Activated naive CD8-positive, alpha-beta T cell treated with anti-CD3 and anti-CD28 coated beads, Interleukin-2, amount 10 ng/mL, durations not matched to agents 7 days and 5 days (primary cell): ENCODE measurements at places on chromosomes 7 and 10.

- no peaks in the 10 kb centered on the region for H3K4me1 ChIP-seq
- H3K27ac ChIP-seq = no peak overlapping the region
- no peak for DNase-seq
Observed at GRCh38 chr10:24800861-24801260, 77.2 kb upstream of the ARHGAP21 start.

DNA sequence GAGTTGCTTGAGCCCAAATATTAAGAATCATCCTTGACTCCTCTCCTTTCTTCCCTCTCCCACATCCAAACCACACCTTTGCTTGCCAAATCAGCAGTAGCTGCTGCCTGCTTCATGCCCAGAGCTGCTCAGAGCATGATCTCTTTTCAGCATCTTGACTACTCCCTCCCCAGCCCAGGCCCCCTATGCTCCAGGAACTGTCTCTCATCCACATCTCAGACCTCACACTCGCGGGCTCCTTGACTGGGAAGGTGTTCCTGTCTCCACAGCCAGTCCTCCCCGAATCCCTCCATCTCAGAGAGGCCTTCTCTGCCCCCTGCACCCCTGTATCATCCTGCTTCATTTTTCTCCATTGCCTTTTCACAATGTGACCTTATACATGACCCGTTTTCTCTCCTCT, 157.0 kb downstream of the DNAJB6 start:
- peaks cover 15% of the 10 kb centered on the region for H3K36me3 ChIP-seq
- no peak for DNase-seq
- peaks cover 26% of the 10 kb centered on the region for H3K4me1 ChIP-seq
- peaks cover 37% of the 10 kb centered on the region for H3K27me3 ChIP-seq
- H3K27ac ChIP-seq = no peak overlapping the region

- no peak overlapping the region for H3K27ac ChIP-seq
- no peak overlapping the region for H3K4me3 ChIP-seq
- H3K4me1 ChIP-seq = peaks cover 12% of the 10 kb centered on the region
- DNase-seq = no peak
Observed at GRCh38 chr10:131084791-131085090, 226.8 kb downstream of the TCERG1L start.

DNA sequence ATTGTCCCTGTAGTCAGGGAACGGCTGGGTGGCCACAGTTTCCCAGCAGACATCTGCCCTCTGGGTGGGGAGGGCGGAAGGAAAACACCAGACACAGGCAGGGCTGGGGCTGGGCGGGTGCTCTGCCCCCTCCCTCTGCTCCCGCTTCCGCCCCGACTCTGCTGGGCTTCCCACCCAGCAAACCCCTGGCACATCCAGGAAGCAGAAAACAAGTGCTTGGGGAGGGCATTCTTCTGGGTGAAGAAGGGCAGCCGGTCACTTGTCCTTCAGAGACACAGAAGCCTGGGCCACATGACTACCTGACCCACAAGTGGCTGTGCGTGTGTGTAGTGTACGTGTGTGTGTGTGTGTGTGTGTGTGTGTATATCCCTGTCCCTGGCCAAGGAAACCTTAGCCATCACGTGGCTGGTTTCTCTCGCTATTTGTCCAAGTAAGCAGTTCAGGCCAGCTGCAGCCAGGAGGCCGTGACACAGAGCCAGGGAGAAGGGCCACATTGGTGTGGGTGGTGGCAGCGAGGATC, 77.9 kb downstream of the ZMIZ1 start:
- H3K27ac ChIP-seq = peak overlapping the region; percentile 88
- peak overlapping the region; percentile 54 for H3K4me3 ChIP-seq
- H3K36me3 ChIP-seq = no peaks in the 10 kb centered on the region
- DNase-seq = peak; percentile 56
- no peaks in the 10 kb centered on the region for H3K27me3 ChIP-seq
- peaks cover 53% of the 10 kb centered on the region for H3K4me1 ChIP-seq

DNA sequence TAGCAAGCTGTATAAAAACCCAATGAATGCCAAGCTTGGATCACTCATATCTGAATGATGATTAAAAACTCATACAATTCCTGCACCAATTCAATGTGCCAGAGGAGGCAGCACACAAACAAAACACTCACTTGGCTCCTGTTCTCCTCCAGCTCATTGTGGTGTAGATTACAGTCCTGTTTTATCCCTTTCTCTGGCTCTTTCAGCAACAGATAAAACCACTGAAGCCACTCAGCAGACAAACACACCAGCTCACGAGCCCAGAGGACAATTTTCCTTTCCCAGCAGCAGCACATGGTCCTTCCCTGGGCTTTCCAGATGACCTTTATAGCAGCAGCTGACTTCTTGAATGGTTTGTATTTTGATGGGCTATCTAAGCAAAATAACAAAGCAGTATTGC, 107.3 kb upstream of the STARD3NL start:
- H3K4me3 ChIP-seq = no peak overlapping the region
- peaks cover 12% of the 10 kb centered on the region for H3K27me3 ChIP-seq
- no peak for DNase-seq
- no peaks in the 10 kb centered on the region for H3K4me1 ChIP-seq
- no peaks in the 10 kb centered on the region for H3K36me3 ChIP-seq
- H3K27ac ChIP-seq = no peak overlapping the region

- H3K36me3 ChIP-seq = peaks cover 54% of the 10 kb centered on the region
- no peaks in the 10 kb centered on the region for H3K27me3 ChIP-seq
- no peak for DNase-seq
- no peak overlapping the region for H3K27ac ChIP-seq
- peaks cover 68% of the 10 kb centered on the region for H3K4me1 ChIP-seq
- H3K4me3 ChIP-seq = no peak overlapping the region
Observed at GRCh38 chr10:22708772-22709171, 5.6 kb downstream of the PIP4K2A start.

DNA sequence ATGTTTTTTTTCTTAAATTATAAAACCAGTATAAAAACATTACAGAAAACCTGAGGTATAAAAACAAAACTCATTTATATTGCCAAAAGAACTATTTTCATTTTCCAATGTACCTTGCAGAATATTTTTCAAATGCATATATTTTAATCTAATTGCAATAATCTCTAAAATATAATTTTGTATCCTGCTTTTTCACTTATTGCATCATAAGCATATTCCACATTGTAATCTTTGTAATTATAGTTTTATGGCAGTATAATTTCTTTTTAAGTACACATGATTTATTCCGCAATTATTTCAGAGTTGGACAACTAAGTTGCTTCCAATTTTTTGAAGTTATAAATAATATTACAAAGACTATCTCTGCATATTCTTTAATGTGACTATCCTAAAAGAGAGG, 43.7 kb downstream of the SGCE start:
- no peaks in the 10 kb centered on the region for H3K36me3 ChIP-seq
- peaks cover 7% of the 10 kb centered on the region for H3K27me3 ChIP-seq

DNA sequence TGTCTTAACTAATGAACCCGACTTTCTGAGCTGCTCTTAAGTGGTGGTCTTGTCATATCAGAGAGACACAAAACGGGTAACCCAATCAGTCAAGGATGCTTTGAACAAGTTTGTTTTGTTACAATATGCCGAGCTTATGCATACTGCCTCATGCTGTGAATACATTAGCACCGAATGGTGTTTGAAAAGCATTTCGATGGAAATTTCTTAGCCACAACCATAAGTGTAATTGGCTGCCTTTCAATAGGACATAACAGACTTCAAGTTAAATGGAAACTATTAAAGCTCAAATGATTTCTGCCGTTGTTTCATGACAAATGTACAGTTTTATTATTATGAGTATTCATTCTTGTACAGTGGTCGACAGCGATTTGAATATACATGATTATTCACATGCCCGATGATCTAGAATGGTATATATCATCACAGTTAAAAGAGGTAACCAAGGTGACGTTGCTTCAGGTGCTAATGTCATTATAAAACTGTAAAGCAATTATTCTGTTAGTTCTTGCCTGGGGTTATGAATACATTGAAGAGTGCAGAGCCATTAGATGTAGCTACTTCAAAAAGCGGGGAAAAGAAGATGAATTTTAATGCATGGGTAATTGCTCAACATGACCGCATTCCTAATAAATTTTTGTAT, 118.8 kb downstream of the EBF3 start:
- no peaks in the 10 kb centered on the region for H3K36me3 ChIP-seq
- no peaks in the 10 kb centered on the region for H3K4me1 ChIP-seq
- no peak overlapping the region for H3K4me3 ChIP-seq
- no peaks in the 10 kb centered on the region for H3K27me3 ChIP-seq
- no peak overlapping the region for H3K27ac ChIP-seq

- H3K4me1 ChIP-seq = no peaks in the 10 kb centered on the region
- H3K27ac ChIP-seq = no peak overlapping the region
- H3K4me3 ChIP-seq = no peak overlapping the region
- H3K36me3 ChIP-seq = no peaks in the 10 kb centered on the region
Observed at GRCh38 chr7:124712017-124712416, 53.6 kb downstream of the GPR37 start.

DNA sequence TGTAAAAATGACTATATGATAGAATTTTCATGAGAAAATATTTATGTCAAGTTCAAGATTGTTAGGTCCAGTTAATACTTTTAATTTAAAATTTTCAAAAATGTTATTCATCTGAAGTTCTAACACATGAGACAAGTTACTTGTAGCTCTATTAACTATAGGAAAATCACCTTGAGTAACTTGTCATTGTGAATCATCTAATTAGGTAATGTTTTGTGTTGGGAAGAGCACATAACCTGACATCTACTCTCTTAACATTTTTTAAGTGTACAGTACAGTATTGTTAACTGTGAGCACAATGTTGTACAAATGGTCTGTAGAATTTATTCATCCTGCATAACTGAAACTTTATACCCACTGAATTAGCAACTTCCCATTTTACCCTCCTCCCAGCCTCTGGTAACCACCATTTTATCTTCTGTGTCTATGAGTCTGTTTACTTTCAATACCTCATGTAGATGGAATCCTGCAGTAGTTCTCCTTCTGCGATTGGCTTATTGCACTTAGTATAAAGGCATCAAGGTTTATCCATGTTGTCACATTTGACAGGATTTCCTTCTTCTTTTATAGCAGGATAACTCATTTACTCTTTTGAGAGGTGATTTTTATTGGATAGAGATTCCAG, 54.6 kb downstream of the ARL4A start:
- H3K36me3 ChIP-seq = no peaks in the 10 kb centered on the region
- H3K27me3 ChIP-seq = no peaks in the 10 kb centered on the region
- H3K4me1 ChIP-seq = no peaks in the 10 kb centered on the region
- no peak overlapping the region for H3K27ac ChIP-seq

GRCh38 chr10:100377830-100378229, 30.8 kb downstream of the SCD start:
- peaks cover 20% of the 10 kb centered on the region for H3K4me1 ChIP-seq
- H3K36me3 ChIP-seq = peaks cover 22% of the 10 kb centered on the region
- no peaks in the 10 kb centered on the region for H3K27me3 ChIP-seq
- peak; percentile 50 for DNase-seq
- H3K27ac ChIP-seq = peak overlapping the region; percentile 24
- H3K4me3 ChIP-seq = no peak overlapping the region
